ENCODE measurements at places on chromosomes 1 and 21.

- DNase-seq = no peak
Observed at GRCh38 chr1:92536980-92537884, 50.5 kb upstream of the GFI1 start.

- no peak for DNase-seq
Observed at GRCh38 chr1:25223471-25223870, 8.8 kb downstream of the SYF2 start.

- DNase-seq = no peak
Observed at GRCh38 chr1:36397083-36397377, 678 bp downstream of the LSM10 start.

DNA sequence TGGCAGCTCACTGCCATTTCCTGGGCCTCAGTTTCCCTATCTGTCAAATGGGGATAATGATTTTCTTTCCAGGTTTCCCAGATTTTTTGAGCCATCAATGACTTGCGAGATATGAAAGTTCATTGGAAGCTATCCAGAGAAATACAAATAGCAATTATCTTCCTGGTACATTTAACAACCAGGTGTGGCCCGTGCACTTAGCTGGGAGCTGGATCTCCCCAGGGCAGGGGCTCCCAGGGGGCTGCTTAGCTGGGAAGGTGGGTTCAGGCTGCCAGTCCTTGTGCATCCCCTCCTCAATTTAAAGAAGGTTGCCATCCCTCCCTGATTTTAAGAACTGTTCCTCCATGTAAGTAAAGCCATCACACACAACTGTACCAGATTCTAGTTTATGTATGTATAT, 3.6 kb upstream of the TMEM54 start:
- no peak for DNase-seq

- no peak for DNase-seq
Observed at GRCh38 chr1:218633238-218633988, 288.3 kb downstream of the TGFB2 start.

Data from stimulated activated naive CD8-positive, alpha-beta T cell treated with anti-CD3 and anti-CD28 coated beads, Interleukin-15, Interleukin-2, amounts not matched to agents 100 U/mL and 50 U/mL, for 24 hours (primary cell).